ENCODE measurements at places on chromosomes 6 and 20.

- peak; percentile 53 for DNase-seq
Measured at GRCh38 chr6:56764081-56764566, 121.4 kb upstream of the DST start.

- DNase-seq: peak; percentile 95
Measured at GRCh38 chr20:57772349-57772964, 62.6 kb upstream of the PMEPA1 start.

DNA sequence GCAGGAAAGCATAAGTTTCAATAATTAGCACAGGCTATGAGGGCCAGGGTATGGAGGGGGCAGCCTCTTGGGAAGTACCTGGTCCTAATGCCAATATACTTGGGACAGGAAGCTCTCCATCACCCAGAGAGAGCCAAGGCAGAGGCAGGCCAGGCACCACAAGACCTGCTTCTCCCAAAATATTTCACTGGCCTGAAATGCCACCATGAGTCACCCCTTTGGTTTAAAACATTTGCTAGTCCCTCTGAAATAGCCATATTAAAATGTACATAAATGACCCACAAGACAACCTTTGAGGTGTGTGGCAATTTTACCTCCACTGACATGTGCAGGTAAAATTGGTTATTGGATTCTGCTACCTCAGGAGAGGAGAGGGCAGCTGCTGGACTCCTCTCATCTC, 23.4 kb upstream of the SCUBE3 start:
- DNase-seq: peak; percentile 51

DNA sequence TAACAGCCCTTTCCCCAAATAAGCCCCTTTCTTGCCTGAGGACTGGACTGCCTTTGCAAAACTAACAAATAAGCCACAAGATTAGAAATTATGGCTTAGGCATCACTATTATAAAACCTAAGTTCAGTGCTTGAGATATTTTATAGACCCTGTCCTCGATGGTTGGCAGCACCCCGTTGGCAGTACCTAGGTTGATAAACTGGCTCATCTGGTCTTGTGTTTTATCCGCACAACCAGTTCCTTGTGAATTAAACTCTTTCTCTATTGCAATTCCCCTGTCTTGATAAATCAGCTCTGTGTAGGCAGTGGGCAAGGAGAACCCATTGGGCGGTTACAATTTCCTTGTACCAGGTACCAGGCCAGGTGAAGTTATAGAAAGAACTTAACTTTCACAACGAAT, 6.6 kb downstream of the LRP11 start:
- no peak for DNase-seq

DNA sequence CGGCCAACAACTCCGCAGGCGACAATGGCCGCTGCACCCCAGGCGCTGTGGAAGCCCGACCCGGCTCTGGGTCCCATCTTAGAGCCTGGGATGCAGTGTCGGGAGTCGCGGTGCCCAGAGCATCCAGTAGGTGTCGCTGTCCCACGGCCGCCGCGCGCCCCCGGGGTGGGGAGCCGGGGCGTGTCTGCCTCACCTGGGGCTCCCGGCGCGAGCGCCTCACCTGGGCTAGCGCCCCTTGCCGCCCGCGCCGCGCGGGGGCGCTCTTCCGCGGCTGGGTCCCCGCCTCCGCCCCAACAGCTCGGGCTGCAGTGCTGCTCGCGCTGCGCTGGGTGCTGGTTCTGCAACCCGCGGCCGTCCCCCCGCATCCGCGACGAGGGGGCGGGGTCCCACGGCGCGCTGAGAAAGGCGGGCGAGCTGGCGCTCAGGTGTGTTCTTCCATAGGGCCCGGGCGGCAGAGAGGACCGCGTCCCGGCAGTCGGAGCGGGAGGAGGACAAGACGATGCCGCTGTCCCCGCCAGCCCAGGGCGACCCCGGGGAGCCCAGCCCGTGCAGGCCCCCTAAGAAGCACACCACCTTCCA, at the start of gene CRYBG1:
Gene CRYBG1 (plus strand): TSS at position 308 of the 579 bp plus-strand sequence. CDS start 192 bp downstream, at position 500.
- peak; percentile 32 for DNase-seq

DNA sequence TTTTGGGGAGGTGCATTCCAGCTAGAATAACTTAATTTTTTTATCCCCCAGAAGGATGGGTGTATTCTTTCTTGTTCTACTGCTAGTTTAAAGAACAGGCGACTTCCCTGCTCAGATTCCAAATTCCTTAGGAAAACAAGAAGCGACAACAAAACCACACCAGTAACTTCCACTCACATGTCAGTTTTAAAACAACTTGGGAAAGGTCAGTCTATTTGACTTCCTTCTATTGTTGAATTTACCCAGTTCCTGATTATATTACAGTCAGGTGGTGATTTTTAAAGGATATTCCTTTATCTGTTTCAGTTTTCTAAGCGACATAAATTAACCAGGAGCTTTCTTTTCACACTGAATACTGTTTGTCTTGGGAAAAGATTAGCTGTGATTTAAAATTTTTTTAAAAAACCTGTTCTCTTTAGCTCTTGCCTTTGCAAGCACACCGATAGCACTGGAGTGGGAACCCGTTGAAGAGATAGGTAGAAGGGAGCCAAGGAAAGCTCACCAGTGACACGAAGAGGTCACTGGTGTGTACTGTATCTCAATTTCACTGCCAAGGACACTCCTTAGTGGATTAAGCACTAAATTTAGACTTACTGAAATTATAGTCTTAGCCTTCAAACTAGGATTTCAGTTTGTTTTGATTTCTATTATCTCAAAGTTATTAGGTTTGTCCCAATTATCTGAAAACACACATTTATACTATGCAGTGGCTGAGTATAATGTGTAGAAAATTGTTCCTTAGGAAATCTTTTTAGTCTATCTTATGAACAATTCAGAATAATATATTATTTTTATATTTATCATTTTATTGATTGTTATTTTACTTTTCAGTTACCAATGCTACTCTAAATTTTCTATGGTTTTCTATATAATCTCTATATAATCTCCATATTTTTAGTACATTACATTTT, 22.3 kb downstream of the MARCKS start:
- DNase-seq: peak; percentile 79

DNA sequence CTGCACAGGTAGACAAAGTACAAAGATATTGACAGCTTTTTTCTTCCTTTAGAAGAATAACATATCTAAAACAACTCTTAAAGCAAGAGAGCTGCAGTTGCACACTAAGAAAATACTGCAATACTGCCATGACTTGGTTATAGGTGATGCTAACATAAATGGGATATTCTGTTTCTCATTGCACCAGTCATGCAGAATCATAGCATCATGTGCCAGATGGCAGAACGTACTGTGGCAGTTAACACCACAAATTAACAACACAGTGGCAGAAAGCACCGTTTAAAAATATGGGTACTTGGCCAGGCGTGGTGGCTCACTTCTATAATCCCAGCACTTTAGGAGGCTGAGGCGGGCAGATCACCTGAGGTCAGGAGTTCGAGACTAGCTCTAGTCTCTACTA, 7.4 kb downstream of the ASXL1 start:
- DNase-seq: no peak
